T-helper 22 cell (primary cell): ENCODE measurements at places on chromosomes 6 and 20.

DNA sequence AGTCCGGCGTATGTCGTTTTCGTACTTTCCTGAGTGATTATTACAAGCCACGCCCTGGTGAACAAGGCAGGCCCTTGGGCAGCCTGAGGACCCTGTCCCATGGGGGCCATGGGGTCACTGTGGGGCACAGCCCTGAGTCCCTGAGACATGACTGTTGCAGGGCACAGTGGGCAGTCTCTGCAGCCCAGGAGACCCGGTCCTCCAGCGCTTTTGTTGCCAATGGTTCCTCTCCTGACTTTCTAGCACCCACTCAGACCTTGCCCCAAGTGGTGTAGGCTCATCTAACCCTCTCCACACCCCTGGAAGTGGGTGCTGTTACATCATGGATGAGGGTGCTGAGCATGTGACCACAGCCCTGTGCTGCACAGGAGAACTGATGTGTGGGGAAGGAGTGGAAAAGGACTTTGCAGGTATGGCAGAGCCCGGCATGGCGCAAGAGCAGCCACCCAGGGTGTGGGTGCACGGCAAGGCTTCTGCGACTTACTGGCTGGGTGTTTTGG is 319.5 kb downstream of the TAF4 start:
- DNase-seq = no peak

- no peak for DNase-seq
Measured at GRCh38 chr6:137002505-137002904, 42.3 kb downstream of the IL20RA start.

GRCh38 chr6:46637145-46637544 is 15.5 kb downstream of the CYP39A1 start:
- DNase-seq = no peak

DNA sequence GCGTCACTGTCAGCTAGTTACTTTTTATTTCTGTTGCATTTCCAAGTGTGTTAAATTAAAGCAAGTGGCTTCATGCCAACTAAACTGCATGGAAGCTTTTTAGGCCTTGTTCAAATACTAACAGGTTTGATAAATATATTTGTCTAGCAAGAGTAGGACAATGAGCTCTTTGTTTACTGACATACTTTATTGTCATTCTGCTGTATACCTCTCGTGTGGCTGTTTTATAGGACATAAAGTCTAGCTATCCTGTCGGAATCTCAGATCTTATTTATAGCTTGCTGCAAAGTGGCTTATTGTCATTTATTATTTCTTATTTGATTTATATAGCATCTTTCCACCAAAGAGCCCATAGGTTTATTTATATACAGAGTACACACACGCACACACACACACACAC is 711.1 kb downstream of the KIF16B start:
- DNase-seq = no peak

GRCh38 chr20:1203630-1204029 is 376 bp downstream of the C20orf202 start:
- DNase-seq = no peak

GRCh38 chr20:12276011-12276673 is 358.4 kb downstream of the BTBD3 start:
- DNase-seq = no peak
